ENCODE measurements at places on chromosomes 7 and 10. TPM values are rescaled to one million over a fixed set of nuclear protein-coding genes. Genes with fewer than 3 reads are reported as not detected.

DNA sequence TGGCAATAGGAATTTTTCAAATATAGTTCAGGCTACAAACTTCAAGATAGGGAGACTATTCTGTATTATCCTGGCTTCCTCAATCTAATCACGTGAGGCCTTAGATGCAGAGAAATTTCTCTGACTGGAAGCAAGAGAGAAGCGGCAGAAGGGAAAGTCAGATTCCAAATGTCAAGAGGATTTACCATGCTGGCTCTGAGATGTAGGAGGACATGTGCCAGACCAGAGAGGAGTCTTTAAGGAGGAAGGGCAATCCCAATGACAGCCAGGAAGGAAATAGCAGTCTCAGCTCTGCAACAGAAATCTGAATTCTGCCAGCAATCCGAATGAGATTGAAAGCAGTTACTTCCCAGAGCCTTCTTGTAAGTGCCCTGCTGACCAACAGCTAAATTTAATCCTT is 57.4 kb downstream of the NUTM2E start:
- no peaks in the 10 kb centered on the region for H3K27me3 ChIP-seq
- DNase-seq, result no peak
- no peak overlapping the region for H3K27ac ChIP-seq
- no peaks in the 10 kb centered on the region for H3K36me3 ChIP-seq
- no peaks in the 10 kb centered on the region for H3K4me1 ChIP-seq

GRCh38 chr7:11060893-11061292 is 87.2 kb downstream of the PHF14 start:
- no peak for DNase-seq
- H3K4me1 ChIP-seq, result no peaks in the 10 kb centered on the region
- H3K27ac ChIP-seq, result no peak overlapping the region
- no peak overlapping the region for H3K4me3 ChIP-seq
- H3K36me3 ChIP-seq, result no peaks in the 10 kb centered on the region
- no peaks in the 10 kb centered on the region for H3K27me3 ChIP-seq

GRCh38 chr7:158861004-158861787 is 4.8 kb downstream of the DYNC2I1 start:
- DNase-seq, result no peak
- H3K36me3 ChIP-seq, result no peaks in the 10 kb centered on the region
- no peaks in the 10 kb centered on the region for H3K27me3 ChIP-seq

GRCh38 chr10:114653926-114654325 is 4.1 kb downstream of the ABLIM1 start:
- H3K27me3 ChIP-seq, result no peaks in the 10 kb centered on the region
- no peaks in the 10 kb centered on the region for H3K36me3 ChIP-seq
- no peaks in the 10 kb centered on the region for H3K4me1 ChIP-seq
- no peak overlapping the region for H3K27ac ChIP-seq
- DNase-seq, result no peak

GRCh38 chr10:27659786-27660185 is 85.8 kb downstream of the MKX start:
- H3K4me3 ChIP-seq, result no peak overlapping the region
- H3K27me3 ChIP-seq, result no peaks in the 10 kb centered on the region
- no peaks in the 10 kb centered on the region for H3K4me1 ChIP-seq
- DNase-seq, result no peak
- no peaks in the 10 kb centered on the region for H3K36me3 ChIP-seq

- no peaks in the 10 kb centered on the region for H3K27me3 ChIP-seq
- H3K27ac ChIP-seq, result no peak overlapping the region
- DNase-seq, result no peak
Observed at GRCh38 chr7:43572516-43573049, 10.3 kb upstream of the STK17A start.

GRCh38 chr10:56240471-56240870 is 120.6 kb downstream of the ZWINT start:
- no peaks in the 10 kb centered on the region for H3K27me3 ChIP-seq
- H3K4me3 ChIP-seq, result no peak overlapping the region
- no peaks in the 10 kb centered on the region for H3K36me3 ChIP-seq
- H3K4me1 ChIP-seq, result no peaks in the 10 kb centered on the region

DNA sequence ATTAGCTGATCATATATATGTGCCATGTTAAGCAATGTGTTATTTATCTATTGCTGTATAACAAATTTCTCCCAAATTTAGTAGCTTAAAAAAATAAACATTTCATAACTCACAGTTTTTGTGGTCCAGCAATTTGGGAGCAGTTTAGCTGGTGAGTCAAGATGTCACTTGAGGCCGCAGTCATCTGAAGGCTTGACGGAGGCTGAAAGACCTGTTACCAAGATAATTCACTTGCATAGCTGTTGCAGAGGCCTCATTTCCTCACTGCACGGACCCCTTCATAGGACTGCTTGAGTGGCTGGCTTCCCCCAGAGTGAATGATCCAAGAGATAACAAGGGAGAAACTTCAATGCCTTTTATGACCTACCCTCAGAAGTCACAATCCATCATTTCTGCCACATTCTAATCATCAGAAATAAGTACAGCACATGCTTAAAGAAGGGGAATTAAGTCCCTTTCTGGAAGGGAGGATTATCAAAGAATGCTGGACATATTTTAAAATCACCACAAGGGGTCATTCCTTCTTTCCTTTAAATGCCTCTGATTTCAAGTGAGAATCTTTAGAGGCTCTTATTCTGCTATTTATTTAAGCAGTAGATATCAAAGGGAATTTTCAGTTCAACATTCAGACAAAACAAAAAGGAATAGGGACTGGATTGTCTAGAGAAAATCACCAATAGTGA is 10.5 kb upstream of the SRPK2 start:
- H3K36me3 ChIP-seq, result no peaks in the 10 kb centered on the region
- H3K27me3 ChIP-seq, result no peaks in the 10 kb centered on the region
- DNase-seq, result no peak
- H3K4me3 ChIP-seq, result no peak overlapping the region
- no peak overlapping the region for H3K27ac ChIP-seq

DNA sequence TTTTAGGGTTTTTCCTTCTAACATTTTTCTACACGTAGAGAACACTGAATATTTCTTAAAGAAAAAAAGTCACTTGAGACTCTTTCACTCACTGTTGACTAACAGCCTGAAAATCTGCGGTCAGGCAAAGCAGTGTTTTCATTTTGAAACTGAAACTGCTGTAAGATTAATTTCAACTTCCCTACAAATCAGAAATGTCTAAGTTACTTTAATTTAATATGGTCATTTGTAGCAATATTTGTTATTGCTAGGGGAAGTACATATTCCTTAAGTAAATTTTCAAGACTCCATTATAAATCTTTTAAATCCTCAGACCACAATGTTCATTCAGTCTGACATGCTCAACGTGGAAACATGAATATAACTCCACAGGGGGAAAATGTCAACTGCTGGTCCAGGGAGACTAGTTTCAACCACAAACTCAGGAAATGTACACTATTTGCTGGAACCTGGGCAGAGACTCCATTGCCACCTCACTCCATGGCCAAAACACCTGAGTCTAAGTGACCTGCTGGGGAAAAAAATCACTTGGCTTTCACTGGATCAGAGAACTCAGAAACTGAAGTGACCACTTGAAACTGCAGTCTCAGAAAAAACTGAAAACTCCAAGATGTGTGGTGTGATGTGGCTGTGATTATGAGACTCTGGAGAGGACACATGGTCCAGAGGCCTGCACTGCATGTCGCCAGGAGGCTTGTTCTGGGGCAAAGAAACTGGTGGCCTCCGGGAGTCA is 161.2 kb downstream of the TAX1BP1 start:
- no peaks in the 10 kb centered on the region for H3K36me3 ChIP-seq
- no peaks in the 10 kb centered on the region for H3K27me3 ChIP-seq
- H3K4me3 ChIP-seq, result no peak overlapping the region
- peak overlapping the region; percentile 28 for H3K27ac ChIP-seq

- peaks cover 63% of the 10 kb centered on the region for H3K36me3 ChIP-seq
- DNase-seq, result no peak
Observed at GRCh38 chr7:45101748-45102147, 9.7 kb downstream of the TBRG4 start.

SMKR1 gene
- total RNA-seq, result 0.59 TPM

SP4 gene
- 14.1 TPM for total RNA-seq

LIPN gene
- not detected for total RNA-seq

Measured in prostate gland (tissue), 2 donors.